ENCODE measurements at places on chromosomes 4 and X.

GRCh38 chr4:16931339-16932305 is 33.2 kb upstream of the LDB2 start:
- no peak for DNase-seq

GRCh38 chrX:136097871-136098805 is 49.2 kb upstream of the FHL1 start:
- DNase-seq, result no peak

- DNase-seq, result no peak
Observed at GRCh38 chr4:79851625-79852304, 221.3 kb downstream of the ANTXR2 start.

- DNase-seq, result no peak
Observed at GRCh38 chr4:25098964-25099891, 61.0 kb downstream of the SEPSECS start.

- DNase-seq, result no peak
Observed at GRCh38 chr4:128661479-128661878, 148.0 kb upstream of the JADE1 start.

DNA sequence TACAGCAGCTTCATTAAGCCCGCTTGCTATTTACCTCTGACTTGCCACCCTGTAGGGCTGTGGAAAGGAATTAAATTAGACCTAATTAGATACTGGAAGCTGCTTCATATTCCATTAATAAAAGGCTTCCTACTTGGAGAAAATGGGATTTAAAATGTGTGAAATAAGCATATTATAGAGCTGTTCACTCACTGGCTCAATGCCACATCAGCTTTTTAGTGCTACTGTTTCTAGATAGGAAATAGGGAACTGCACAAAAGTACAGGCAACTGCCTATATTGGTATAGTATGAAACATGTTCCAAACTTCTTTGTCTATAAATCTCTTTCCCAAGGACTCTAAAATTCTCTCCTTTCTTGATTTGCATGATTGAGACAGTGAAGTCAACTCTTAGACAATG is 407.9 kb upstream of the AADAT start:
- no peak for DNase-seq

GRCh38 chr4:8285976-8286718 is 16.6 kb downstream of the HTRA3 start:
- no peak for DNase-seq

DNA sequence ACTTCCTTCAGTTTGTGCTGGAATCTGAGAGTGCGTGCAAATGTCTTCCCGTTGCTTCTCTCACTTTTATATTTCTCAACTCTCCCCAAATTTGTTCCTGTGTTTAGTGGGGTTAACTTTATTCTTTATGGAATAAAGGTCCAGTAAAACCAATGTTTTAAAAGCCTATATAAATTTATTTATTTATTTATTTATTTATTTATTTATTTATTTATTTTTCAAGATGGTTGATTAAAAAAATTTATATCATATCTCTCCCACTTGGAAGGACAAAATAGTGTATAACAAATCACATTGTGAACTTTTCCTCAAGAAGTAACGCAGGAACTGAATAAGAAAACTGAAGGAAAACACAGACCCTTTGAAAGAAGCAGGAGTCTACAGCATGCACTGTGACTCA is 95.3 kb upstream of the ITM2A start:
- DNase-seq, result no peak

DNA sequence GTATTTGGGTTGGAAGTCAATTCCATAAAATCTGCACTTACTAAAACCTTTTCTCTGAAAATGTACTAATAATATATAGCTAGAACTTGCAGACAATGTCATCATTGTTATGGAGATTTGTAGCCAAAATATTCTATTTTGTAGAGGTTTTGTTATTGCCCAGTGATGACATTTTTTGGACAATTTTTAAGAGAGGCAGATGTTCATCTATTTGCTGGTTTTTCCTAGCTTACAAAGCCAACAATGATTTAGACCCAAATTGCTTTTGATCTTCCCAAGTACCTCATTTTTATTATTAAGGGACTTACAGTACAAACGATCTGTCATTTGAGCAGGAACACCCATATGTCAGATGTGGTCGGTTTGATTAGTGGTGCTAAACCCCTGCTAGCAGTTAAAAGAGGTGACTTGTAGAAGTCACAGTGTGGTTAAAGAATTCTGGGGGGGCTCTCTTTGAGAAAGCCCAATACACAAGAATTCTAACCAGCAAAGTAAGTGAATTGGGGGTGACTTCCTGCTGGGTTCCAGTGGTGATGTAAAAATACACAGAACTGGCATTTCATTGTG is 136.2 kb downstream of the KIT start:
- no peak for DNase-seq

GRCh38 chr4:76585897-76586360 is 150.9 kb downstream of the SHROOM3 start:
- peak; percentile 60 for DNase-seq

DNA sequence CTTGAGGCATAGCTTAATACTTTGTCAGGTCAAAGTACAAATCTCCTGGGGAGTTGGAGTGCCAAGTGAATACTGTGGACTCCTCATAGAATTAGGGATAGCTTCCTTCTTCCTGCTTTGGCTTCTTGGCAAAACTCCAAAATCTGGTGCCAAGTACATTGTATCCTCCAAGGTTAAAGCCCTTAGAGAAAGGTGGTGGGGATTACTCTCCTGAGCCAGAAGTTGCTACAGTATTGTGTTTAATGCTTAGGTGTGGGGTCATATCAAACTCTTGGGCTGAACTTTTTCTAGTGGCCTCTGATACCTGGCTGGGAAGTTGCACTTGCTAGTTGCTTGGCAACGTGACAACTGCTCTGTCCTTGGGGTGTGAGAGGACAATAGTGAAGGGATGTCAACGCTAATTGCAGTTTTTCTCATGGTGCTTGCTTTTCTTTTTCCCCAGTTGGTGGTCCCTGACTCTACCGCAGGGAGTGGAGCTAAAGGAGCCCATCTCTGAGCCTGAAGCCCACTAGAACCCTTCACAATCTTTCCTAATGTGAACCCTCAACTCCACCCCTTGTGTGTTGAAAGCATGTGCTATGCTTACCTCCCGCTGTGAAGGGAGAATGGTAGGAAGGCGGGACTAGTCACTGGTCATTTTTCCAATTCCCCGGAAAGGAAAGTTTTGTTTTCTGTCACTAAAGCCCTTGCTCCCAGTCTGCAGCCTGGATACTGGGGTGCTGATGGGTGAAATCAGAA is 35.5 kb downstream of the DLG3 start:
- DNase-seq, result no peak

- DNase-seq, result peak; percentile 89
Observed at GRCh38 chr4:121696581-121697461, at the start of gene ANXA5. Gene ANXA5, minus strand, starts transcription at chr4:121696980. Its CDS starts 391 bp downstream, at chr4:121696589.

DNA sequence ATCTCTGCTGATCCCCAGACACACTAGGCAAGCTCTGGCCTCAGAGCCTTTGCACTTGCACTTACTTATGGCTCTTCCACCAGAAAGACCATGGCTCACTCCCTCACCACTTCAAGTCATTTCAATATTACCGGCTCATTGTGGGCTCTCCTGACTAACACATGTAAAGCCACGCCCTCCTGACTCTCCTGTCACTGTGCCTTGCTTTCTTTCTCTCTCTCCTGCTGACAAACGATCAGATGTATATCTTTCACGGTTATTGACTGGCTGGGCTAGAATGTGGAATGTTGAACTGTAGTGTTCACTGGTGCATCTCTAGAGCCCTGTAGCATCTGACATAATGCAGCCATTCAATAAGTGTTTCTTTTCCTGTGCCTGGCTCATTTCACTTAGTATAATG is 425.1 kb downstream of the RAB28 start:
- DNase-seq, result no peak

DNA sequence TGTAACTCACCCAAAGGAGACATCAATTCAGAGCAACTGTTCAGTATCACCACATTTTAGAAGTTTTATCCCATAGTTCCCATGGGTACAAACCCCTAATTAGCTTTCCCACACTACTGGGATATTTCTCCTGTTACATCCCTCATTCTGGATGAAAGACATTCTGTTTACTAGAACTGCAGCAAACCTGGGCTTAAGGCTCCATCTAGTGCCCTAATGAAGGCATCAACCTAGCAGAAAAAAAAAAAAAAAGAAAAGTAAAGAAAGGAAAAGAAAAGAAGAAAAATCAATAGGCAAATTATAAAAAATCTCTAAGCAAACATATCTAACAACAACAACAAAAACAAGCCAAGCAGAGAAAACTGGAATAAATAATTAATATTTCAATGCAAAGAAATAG is 133.7 kb upstream of the CPXCR1 start:
- DNase-seq, result no peak

DNA sequence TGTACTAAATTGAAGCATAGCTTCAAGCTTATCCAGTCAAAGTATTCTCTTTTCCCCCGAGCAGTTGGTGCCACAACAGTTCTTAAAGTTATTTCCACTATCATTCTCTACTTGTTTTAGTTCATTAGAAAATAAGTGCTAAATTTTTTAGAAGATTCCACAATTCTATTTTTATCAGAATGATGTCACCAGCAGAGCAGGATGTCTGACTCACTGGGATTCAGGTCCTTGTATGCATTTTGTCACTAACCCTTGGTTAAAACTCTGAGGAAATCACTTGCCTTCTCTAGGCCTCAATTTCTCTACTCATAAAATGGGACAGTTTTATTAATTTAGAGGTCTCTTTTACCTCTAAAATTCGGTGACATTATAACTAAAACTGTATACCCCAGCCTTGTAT is 3.4 kb downstream of the DDX53 start:
- DNase-seq, result no peak

DNA sequence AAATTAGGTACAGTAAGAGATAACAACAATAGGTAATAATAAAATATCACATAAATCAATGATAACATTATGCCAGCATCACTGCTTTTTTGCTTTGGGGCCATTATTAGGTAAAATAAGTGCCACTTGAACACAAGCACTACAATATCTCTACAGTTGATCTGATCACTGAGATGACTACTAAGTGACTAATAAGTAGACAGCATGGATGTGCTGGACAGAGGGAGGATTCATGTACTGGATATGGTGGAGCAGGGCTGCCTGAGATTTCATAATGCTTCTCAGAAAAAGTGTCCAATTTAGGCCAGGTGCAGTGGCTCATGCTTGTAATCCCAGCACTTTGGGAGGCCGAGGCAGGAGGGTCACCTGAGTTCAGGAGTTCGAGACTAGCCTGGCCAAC is 137.8 kb upstream of the IL1RAPL2 start:
- DNase-seq, result no peak

- DNase-seq, result no peak
Observed at GRCh38 chr4:3858046-3858730, 92.0 kb downstream of the ADRA2C start.

GRCh38 chrX:10620121-10620699 is at the start of gene MID1:
Gene MID1, minus strand, starts transcription at chrX:10620585. Its CDS starts 53,038 bp downstream, at chrX:10567547.
- DNase-seq, result peak; percentile 64

DNA sequence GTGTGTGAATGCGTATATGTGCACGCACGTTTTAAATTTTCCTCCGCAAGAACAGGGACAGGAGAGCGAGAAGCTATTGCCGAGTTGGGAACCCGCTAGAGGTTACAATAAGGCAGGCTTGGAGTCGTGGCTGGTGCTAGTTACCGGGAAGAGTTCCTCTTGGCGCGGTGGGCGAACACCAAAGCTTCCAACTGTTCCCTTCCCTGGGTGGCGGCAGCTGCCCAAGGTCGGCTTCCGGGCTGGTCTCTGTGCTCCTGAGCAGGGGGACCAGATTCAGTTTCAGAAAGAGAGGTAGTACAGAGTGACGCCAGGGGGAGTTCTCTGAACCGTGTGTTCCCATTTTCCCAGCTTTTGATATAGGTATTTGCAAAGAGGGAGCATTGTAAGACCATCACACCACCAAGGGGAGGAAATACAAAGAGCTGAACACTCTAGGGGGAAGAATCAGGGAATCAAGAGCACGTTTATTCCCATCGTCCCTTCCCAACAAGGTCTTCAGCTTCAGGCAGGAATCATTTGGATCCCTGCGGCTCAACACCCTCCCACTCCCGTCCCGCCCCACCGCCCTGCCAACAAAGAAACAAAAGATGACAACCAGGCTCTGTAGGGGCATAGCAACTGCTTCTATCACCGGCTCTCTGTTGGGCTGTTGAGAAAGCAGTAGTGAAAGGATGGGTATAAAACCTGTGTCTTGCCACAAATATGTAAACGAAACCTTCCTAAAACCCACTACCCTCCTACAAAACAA is 113.6 kb upstream of the TEX13C start:
- peak; percentile 14 for DNase-seq

- peak; percentile 67 for DNase-seq
Observed at GRCh38 chr4:9904976-9905587, 116.2 kb downstream of the SLC2A9 start.

DNA sequence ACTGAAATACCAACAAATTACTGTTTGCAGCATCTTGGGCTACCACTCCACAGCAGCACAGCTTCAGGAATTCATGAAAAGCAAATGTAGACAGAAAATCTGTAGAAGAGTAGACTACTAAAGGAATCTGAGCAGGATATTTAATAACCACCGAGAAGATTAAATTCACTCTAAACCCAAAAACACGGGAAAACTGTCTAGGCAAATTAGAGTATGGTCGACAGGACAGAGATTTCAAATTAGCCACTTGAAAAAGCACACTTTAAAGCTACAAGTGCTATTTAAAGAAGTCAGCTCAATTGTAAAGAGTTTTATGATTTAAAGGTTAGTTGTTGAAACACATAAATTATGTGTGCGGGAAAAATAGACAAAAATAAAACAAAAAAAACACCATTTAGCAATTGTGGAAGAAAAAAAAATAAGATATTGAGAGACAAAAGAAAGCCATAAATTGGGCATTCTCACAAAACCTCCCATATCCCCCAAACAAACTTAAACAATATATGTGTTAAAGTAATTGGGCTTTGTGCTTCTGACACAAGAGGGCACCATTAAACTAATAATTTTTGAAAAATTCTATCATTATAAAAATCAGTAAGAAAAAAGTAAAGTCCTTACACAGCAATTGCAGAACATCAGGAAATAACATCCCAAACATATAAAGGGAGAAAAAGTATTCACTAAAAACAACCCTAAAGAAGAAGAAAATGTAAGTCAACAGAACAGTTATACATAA is 880.8 kb downstream of the TECRL start:
- DNase-seq, result no peak

DNA sequence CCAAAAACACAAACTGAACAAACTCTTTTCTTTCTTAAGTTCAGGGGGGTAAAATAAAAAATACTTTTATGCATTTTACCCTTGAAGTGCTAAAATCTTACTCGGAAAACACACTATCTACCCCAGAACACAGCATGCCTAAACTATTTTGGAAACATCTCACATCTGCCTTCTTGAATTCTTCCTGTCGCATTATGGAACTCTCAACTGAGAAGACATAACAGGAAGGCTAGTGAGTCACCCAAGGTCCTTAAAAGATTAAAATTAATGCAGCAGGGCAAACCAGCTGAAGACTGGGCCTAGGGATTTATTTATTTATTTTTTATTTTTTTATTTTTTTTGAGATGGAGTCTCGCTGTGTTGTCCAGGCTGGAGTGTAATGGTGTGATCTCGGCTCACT is 208.2 kb downstream of the APBB2 start:
- no peak for DNase-seq

- DNase-seq, result no peak
Observed at GRCh38 chr4:71260544-71260943, 78.3 kb upstream of the SLC4A4 start.

- DNase-seq, result no peak
Observed at GRCh38 chrX:153926552-153926857, 441 bp upstream of the ARHGAP4 start.

- no peak for DNase-seq
Observed at GRCh38 chrX:43718081-43718480, 62.0 kb downstream of the MAOA start.

GRCh38 chr4:186592966-186593586 is 37.7 kb upstream of the MTNR1A start:
- no peak for DNase-seq

GRCh38 chr4:24888475-24889344 is 24.1 kb downstream of the CCDC149 start:
- DNase-seq, result no peak
